ENCODE measurements at places on chromosomes 1 and 21. TPM values are rescaled to one million over a fixed set of nuclear protein-coding genes. Genes with fewer than 3 reads are reported as not detected.
A peak's percentile ranks its signal among the peaks of the same experiment; 100 is the strongest.

The CD1E gene
- not detected for total RNA-seq

The VAMP3 gene
- 71.2 TPM for total RNA-seq

DNA sequence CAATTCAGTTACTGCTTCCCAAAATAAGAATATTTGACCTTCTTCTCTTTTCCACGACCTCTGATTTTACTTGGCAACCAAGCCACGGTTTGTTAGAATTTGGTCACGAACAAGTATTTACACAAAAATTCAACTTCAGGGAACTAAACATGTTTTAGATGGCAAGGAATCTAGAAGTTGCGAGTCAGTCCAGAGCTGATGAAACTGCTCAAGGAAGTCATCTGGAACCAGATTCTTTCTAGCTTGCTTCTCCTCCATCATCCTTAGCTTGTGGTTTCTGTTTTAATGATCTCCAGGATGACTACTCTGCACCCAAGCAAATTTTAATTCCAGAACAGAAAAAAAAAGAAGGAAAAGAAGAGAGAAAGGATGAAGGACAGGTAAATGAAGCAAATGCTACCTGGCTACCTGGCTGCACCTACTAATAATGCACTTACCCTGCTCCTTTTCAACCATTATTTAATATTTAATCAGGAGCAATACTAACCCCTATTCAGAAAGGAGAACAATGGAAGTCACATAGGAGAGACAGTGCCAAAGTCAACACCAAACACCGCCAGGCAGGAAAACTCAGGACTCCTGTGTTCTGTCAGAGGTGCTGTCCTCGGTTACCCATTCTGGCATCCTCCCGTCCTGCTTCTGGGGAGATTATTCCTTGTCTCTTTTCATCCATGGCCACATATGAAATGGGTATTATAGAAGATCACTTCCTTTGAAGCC is 54.2 kb upstream of the RGS7 start:
- DNase-seq, result no peak

GRCh38 chr1:23638188-23638619 is 53.4 kb upstream of the RPL11 start:
- peak; percentile 48 for DNase-seq

- DNase-seq, result no peak
Observed at GRCh38 chr21:17539743-17540341, 27.0 kb downstream of the CXADR start.

The GUCA2B gene
- not detected for total RNA-seq
